ENCODE measurements at places on chromosomes 5 and 9.

DNA sequence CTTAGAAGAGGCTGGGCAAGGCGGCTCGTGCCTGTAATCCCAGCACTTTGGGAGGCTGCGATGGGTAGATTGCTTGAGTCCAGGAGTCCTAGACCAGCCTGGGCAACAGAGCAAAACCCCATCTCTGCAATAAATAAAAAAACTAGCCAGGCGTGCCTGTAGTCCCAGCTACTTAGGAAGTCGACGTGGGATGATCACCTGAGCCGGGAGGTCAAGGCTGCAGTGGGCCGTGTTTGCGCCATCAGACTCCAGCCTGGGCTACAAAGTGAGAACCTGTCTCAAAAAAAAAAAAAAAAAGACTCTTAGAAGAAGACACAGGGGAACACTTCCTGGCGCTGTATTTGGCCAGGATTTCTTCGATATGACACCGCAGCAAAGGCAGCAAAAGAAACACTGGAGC is 23.7 kb upstream of the NRARP start:
- no peaks in the 10 kb centered on the region for H3K36me3 ChIP-seq
- no peak overlapping the region for H3K27ac ChIP-seq
- DNase-seq, result no peak
- H3K4me1 ChIP-seq, result peaks cover 4% of the 10 kb centered on the region
- peaks cover 17% of the 10 kb centered on the region for H3K27me3 ChIP-seq
- H3K4me3 ChIP-seq, result no peak overlapping the region

DNA sequence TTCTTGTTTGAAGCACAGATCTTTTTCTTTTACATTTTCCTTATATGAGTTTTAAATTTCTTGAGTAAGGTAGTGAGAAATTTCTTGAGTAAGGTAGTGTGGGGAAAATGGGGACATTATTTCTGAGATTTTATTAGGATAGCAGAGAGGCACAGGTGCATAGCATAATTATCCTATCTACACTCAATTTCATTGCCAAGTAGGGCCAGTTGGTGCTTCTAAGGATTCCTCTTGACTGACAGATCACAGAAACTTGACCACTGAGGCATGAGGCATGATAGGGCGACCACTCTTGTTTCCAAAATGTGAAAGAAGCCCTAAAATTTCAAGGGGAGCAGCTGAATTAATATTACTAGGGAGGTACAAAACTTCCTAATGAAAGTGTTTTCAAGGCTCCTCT is 31.4 kb upstream of the TMC1 start:
- no peak for DNase-seq
- no peak overlapping the region for H3K4me3 ChIP-seq
- H3K4me1 ChIP-seq, result peaks cover 2% of the 10 kb centered on the region
- no peaks in the 10 kb centered on the region for H3K36me3 ChIP-seq

- H3K27ac ChIP-seq, result no peak overlapping the region
- no peaks in the 10 kb centered on the region for H3K36me3 ChIP-seq
- DNase-seq, result no peak
- no peaks in the 10 kb centered on the region for H3K4me1 ChIP-seq
- H3K27me3 ChIP-seq, result no peaks in the 10 kb centered on the region
Observed at GRCh38 chr5:167389537-167389936, 901.9 kb upstream of the WWC1 start.

- no peaks in the 10 kb centered on the region for H3K27me3 ChIP-seq
- no peak overlapping the region for H3K27ac ChIP-seq
- DNase-seq, result peak; percentile 10
- no peak overlapping the region for H3K4me3 ChIP-seq
- H3K36me3 ChIP-seq, result no peaks in the 10 kb centered on the region
Observed at GRCh38 chr5:171272996-171273970, 35.8 kb upstream of the TLX3 start.

DNA sequence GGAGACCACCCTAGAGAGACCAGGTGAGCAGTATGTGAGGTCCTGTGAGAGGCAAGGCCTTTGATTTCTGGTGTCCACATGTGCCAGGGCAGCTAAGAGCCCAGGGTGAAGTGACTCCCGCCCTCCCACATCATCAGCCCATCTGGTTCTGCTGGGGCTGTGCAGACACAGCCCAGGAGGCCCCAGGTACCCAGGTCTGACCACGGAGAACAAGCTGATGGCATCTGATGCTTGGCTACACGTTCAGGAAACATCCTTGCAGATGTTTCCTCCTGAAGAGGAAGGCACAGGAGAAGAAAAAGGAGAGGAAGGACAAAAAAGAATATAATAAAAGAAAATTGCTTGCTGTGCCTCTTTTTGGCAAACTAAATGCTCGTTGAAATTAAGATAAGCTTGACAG is 225.8 kb downstream of the PAX5 start:
- H3K4me3 ChIP-seq, result no peak overlapping the region
- H3K27ac ChIP-seq, result no peak overlapping the region
- DNase-seq, result no peak
- peaks cover 25% of the 10 kb centered on the region for H3K4me1 ChIP-seq

GRCh38 chr5:4019009-4019769 is 423.6 kb downstream of the IRX1 start:
- H3K4me3 ChIP-seq, result no peak overlapping the region
- H3K4me1 ChIP-seq, result peaks cover 23% of the 10 kb centered on the region
- peaks cover 7% of the 10 kb centered on the region for H3K27me3 ChIP-seq
- H3K27ac ChIP-seq, result no peak overlapping the region
- H3K36me3 ChIP-seq, result no peaks in the 10 kb centered on the region

- no peak for DNase-seq
- H3K4me3 ChIP-seq, result no peak overlapping the region
Observed at GRCh38 chr5:73160239-73160671, 12.7 kb upstream of the TMEM174 start.

DNA sequence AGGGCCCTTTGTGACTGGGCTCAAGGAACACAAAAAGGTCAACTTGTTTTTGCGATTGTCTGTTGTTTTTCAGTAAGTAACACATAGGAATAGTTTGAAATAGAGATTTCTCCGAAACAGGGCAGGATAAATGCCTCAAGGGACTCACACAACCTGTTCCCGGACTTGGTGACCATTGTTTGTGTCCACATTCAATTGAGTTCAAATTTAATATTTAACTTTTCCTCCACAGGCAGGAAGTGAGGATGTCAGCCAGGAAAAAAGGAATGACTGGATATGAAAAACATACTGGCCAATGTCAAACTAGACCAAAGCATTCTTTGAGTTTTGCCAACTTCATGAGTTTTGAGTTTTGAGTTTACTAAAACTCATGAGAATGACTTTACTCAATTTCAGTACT is 72.7 kb downstream of the SPATA31C2 start:
- DNase-seq, result no peak
- H3K4me3 ChIP-seq, result no peak overlapping the region
- no peaks in the 10 kb centered on the region for H3K36me3 ChIP-seq
- H3K4me1 ChIP-seq, result no peaks in the 10 kb centered on the region
- H3K27me3 ChIP-seq, result peaks cover 9% of the 10 kb centered on the region

- H3K27ac ChIP-seq, result no peak overlapping the region
- H3K4me1 ChIP-seq, result peaks cover 25% of the 10 kb centered on the region
- H3K4me3 ChIP-seq, result no peak overlapping the region
- H3K36me3 ChIP-seq, result peaks cover 13% of the 10 kb centered on the region
- peaks cover 6% of the 10 kb centered on the region for H3K27me3 ChIP-seq
Observed at GRCh38 chr5:96324708-96325107, 108.3 kb downstream of the PCSK1 start.

- no peak overlapping the region for H3K4me3 ChIP-seq
- no peaks in the 10 kb centered on the region for H3K4me1 ChIP-seq
- no peaks in the 10 kb centered on the region for H3K27me3 ChIP-seq
Observed at GRCh38 chr9:112048924-112049691, 126.0 kb downstream of the SUSD1 start.

- peaks cover 6% of the 10 kb centered on the region for H3K27me3 ChIP-seq
- H3K36me3 ChIP-seq, result no peaks in the 10 kb centered on the region
- no peak overlapping the region for H3K4me3 ChIP-seq
- H3K27ac ChIP-seq, result no peak overlapping the region
- no peak for DNase-seq
Observed at GRCh38 chr5:41435276-41435675, 75.1 kb downstream of the PLCXD3 start.

- no peak overlapping the region for H3K4me3 ChIP-seq
- peaks cover 20% of the 10 kb centered on the region for H3K36me3 ChIP-seq
- H3K27ac ChIP-seq, result no peak overlapping the region
Observed at GRCh38 chr5:126450907-126451306, 27.7 kb downstream of the GRAMD2B start.

GRCh38 chr9:113611461-113612215 is 148.1 kb downstream of the RGS3 start:
- peaks cover 3% of the 10 kb centered on the region for H3K27me3 ChIP-seq
- peak overlapping the region; percentile 47 for H3K27ac ChIP-seq
- no peak overlapping the region for H3K4me3 ChIP-seq
- no peaks in the 10 kb centered on the region for H3K36me3 ChIP-seq
- DNase-seq, result no peak

DNA sequence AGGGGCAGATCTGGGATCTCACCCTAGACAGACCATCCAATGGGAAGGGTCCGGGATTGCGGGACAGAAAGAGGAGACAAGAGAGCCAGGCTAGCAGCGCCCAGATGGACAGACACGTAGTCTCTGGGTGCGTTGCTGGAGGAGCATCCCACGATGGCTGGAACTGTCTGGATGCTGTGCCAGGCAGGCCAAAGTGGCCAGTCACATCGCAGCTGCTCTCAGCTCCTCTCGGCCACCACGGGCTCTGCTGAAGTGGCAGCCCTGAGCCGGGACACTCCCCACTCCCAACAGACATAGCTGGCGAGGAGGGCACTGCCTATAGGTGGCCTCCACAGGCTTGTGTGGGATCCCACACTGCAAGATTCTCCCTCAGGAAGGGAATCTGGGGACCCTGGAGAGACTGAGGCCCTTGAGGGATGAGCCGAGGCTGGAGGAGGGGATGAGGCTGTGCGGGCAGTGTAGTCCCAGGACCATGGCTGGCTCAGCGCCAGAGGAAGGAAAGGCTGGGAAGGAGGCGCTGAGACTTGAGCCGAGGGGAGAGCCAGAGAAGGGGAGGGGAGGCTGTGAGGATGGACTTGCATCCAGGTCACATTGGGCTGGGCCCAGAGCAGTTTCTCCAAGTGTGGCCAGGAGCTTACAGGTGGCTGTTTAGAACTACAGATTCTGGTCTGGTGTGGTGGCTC is 10.3 kb upstream of the WDR5 start:
- DNase-seq, result no peak
- H3K27me3 ChIP-seq, result peaks cover 12% of the 10 kb centered on the region
- H3K36me3 ChIP-seq, result no peaks in the 10 kb centered on the region
- H3K27ac ChIP-seq, result peak overlapping the region; percentile 67

DNA sequence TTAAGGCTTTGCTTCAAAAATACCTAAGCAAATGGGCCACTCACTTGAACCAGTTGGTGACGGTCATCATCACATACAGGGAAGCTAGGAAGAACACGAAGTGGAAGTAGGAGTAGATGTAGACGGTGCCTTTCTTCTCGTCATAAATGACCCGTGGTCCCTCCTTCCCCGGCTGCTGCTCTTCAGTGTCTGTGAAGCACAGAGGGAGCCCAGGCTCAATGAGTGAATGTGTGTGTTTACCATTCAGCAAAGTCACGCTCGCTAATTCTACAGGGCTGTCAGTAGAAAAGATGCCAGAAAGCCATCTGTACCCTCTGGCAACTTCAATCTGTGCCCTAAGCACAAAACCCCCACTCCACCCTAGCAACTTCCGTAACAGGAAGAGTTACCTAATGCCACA is 109.8 kb downstream of the SERINC5 start:
- peaks cover 64% of the 10 kb centered on the region for H3K36me3 ChIP-seq
- no peaks in the 10 kb centered on the region for H3K27me3 ChIP-seq
- no peak overlapping the region for H3K4me3 ChIP-seq
- peaks cover 72% of the 10 kb centered on the region for H3K4me1 ChIP-seq
- peak overlapping the region; percentile 59 for H3K27ac ChIP-seq

DNA sequence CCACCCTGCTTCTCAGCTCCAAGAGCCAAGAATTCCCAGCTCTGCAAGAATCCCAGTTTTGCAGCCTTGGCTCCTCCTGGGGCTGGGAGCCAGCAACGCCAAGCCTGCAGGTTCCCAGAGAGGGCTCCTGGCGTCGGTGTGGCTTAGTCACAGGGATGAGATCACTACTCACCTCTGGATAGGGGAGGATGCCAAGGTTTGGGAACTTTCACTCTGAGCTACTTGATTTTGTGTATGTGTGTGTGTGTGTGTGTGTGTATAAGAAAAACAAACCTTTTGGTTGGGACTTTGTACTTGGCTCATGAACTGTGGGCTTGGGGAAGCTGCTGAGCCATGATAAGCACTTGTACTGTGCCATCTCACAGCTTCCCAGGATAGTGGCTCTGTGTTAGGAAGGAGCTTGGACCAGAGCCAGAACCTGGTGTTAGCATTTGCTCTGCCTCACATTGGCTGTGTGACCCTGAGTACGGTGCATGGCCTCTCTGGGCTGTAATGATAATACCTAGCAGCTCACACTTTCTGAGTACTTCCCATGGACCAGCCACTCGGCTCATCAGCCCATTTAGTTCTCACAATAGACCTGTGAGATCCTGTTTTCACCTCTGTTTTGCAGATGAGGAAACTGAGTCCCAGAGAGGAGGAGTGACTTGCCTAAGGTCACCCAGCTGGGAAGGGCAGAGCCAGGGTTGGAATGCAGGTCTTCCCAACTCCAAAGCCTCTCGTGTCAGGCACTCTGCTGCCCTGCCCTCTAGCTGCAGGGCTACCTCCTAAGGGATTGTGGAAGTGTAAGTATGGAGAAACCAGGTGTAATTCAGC is 41.4 kb upstream of the DAB2IP start:
- peaks cover 9% of the 10 kb centered on the region for H3K27me3 ChIP-seq
- no peak overlapping the region for H3K27ac ChIP-seq
- H3K4me1 ChIP-seq, result peaks cover 55% of the 10 kb centered on the region
- no peaks in the 10 kb centered on the region for H3K36me3 ChIP-seq
- DNase-seq, result no peak

DNA sequence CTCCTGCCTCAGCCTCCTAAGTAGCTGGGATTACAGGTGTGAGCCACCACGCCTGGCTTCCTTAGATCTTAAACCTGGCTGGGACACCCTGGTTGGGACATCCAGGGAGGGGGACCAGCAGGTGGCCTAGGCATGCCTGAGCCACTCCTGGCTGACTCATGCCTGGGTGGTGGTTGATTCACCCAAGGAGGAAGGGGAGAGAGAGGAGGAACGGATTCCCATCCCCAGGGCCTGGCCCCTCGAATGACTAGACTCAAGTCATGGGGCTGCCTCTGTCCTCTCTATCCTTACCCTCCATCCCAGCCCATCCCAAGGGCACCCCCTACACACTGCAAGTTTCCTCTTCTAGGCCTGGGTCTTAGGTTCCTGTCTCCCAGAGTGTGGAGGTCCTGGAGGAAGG is 12.7 kb downstream of the EEIG1 start:
- no peak overlapping the region for H3K4me3 ChIP-seq
- H3K27ac ChIP-seq, result no peak overlapping the region

DNA sequence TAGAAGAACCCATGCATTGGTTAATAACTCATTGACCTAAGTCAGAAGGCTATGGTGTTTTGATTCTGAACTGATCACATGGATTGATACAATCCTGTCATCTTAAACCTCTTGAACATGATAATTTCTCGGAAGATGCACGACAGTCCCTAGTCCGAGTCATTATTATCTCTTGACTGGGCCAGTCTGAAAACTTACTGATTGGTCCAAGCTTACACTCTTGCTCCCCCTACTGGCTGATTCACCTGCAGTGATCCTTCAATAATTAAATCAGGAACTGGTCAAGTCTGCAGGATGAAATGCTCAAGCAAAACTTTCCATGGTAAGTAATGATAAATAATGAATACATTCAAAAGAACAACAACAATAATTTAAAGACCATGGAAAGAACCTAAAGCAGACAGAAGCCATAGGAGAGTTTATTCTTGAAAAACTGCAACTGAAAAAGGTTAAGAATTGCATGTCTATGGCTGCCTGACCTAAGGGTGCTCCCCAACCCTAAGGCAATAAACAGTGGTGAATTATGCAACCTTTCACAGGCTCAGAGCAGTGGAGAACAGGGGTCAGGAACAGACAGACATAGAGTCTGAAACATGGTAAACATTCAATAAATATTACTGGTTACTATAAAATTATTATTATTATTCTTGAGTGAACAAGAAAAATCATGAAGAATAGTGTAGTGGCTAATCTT is 79.3 kb downstream of the BRINP1 start:
- no peak overlapping the region for H3K27ac ChIP-seq
- DNase-seq, result peak; percentile 59
- H3K36me3 ChIP-seq, result no peaks in the 10 kb centered on the region
- no peaks in the 10 kb centered on the region for H3K27me3 ChIP-seq
- no peak overlapping the region for H3K4me3 ChIP-seq
